ENCODE measurements at places on chromosomes 3 and 15.
A peak's percentile ranks its signal among the peaks of the same experiment; 100 is the strongest.

- no peak for DNase-seq
Observed at GRCh38 chr3:9866639-9867038, 13.4 kb downstream of the CIDEC start.

DNA sequence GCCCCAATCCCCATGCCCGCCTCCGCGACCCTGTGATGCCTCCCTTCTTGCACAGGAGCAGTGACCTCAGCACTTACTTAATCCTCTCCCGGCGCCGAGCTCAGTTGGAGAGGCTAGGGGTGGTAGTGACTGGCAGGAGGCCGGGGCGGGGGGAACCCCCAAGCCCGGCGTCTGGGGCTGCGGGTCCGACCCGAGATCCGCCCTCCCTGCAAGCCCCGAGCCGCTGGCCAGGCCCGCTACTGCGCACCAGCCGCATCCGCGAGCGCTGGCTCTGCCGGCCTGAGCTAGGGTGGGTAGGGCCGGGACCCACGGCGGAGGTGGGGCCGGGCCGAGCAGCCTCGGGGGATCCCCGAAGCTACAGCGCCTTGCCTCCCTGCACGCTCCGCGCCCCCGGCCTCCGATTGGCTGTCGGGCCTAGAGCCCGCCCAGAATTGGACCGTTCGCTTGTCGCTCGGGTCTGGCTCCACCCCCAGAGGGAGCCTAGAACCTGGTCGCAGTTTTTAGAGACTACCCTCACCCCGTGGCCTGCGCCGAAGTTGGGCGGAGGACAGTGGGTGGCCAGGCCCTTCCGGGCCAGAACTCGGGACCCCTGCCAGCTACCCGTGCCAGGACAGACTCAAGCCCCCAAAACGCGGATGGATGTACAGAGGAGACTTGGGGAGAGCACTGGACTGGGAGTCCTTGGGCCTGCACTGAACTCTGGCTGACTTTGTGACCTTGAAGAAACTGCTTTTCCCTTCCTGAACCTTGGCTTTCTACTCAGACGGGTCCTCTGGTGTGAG lies at the start of gene C3orf18:
TSS of gene C3orf18 (minus strand) at position 362 of the 782 bp plus-strand sequence. CDS start 2,048 bp downstream, outside the sequence.
- peak; percentile 95 for DNase-seq

GRCh38 chr3:65352951-65353350 lies 665.2 kb upstream of the ADAMTS9 start:
- DNase-seq, result no peak

- no peak for DNase-seq
Observed at GRCh38 chr15:42577514-42578031, 2.2 kb downstream of the STARD9 start.

DNA sequence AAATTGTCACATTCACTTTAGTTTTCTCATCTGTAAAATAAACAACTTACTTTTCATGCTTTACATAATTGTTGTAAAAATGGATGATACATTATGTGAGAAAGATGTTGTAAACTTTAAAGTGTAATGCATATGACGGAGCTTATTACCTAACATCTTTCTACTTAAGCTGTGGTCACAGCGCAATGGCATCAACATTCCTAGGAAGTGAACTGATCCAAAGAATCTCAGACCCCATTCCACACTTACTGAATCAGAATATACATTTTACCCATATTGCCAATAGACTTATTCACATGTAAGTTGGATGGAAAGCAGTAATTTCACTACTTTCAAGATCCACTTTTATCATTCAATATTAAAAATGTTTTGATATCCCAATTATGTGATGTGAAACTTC lies 497.5 kb downstream of the FGF12 start:
- DNase-seq, result no peak

DNA sequence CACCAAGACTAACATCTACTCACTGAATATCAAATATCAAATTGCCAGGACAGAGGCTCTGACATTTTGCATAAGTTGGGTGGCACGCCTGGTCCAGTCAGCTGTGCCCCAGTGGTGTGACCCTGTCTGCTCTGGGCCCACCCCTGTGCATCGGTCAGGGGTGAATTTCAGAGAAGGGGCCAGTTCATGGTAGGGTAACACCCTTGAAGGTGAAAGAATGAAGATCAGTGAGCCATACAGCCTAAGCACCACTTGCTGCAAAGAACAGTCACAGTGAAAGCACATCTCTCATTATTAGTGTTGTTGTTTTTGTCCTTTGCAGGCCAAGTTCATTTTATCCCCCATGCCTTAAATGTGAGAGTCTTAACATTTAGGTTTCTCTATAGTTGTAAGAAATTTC lies 86.8 kb downstream of the MYRIP start:
- no peak for DNase-seq

- DNase-seq, result no peak
Observed at GRCh38 chr3:76147846-76148245, 362.5 kb upstream of the ZNF717 start.

- DNase-seq, result peak; percentile 71
Observed at GRCh38 chr15:72785432-72785831, 1.9 kb upstream of the ADPGK start.

DNA sequence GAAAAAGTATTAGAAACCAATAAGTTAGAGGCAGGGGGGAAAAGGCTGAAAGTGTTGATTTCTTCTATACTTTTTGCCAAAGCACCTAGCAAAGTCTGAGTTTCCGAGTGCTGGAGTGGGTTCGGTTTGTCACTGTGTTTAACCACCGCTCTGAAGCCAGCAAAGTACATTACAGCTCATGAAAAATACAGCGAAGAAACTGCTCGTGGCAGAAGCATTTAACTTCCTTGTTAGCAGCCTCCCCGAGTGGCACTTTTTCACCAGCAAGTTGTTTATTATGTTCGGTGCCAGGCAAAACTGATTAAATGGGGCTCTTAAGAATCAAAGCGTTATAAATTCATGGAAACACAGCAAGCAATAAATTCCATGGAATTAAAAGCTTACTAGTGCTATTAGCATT lies 313.6 kb downstream of the FOXP1 start:
- DNase-seq, result no peak

DNA sequence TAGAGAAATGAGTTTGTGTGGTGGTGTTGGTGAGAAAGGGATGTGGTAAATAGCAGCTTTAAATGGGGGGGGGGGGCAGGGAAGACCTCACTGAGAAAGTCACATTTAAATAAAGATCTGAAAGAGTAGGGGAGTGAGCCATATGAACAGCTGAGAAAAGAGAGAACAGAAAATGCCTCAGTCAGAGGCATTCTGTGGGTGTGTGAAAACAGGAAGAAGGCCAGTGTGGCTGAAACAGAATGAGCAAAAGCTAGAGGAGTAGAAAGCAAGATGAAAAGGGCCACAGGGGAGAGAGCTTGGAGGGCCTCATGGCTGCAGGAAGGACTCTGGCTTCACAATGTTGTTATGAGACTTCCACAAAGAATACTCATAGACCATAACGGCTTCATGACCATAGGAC lies 783.3 kb downstream of the ZPLD1 start:
- DNase-seq, result no peak

DNA sequence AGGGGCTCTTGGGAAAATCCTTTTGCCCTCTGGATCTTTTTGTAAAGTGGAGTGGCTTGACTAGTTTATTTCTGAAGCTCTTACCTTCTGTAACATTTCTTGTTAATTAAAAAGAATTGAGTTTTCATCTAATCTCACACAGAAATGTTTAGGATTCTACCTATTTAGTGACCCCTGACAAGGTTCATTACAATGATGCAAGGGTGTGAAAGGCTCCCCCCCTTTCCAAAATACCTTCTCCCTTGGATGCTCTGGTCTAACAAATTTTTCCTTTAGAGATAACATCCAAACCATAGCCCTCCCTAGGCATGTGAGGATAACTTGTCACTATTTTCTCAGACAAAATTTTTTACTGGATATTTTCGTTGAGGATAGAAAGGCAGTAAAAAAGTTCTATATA lies 223.9 kb downstream of the THRB start:
- DNase-seq, result no peak

- DNase-seq, result no peak
Observed at GRCh38 chr3:120353463-120353862, 4.3 kb upstream of the LRRC58 start.

DNA sequence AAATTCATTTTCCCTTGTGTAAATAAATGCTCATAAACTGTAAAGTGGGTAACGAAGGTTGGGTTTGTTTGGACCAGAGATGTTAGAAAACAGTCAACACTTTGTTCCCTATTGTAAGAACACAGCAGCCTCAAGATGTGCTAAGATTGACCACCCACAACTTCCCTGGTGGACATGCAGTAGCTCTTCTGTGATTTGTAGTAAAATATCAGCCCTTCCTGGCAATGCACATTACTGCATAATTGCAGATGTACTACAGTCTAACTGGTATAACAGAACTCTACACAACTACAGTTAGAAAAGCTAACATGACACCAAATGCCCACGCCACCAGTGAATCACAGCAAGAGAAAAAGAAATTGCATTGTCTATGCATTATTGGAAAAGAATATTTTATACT lies 129.4 kb downstream of the FGF12 start:
- DNase-seq, result no peak

Measured in stimulated activated CD4-positive, alpha-beta T cell treated with anti-CD3 and anti-CD28 coated beads, Interleukin-4, amount 100 ng/mL, for 24 hours (primary cell).